Glutamatergic neuron (in vitro differentiated cells): ENCODE measurements at places on chromosomes 2 and 18. TPM values are rescaled to one million over a fixed set of nuclear protein-coding genes. Genes with fewer than 3 reads are reported as not detected.

The ARPC2 gene
- 207 TPM for total RNA-seq

The ALK gene
- 9.6 TPM for total RNA-seq

The OR6B2 gene
- total RNA-seq = not detected

The DCDC2C gene
- not detected for total RNA-seq

The RAPGEF4 gene
- total RNA-seq = 8.7 TPM

The HOXD4 gene
- not detected for total RNA-seq

DNA sequence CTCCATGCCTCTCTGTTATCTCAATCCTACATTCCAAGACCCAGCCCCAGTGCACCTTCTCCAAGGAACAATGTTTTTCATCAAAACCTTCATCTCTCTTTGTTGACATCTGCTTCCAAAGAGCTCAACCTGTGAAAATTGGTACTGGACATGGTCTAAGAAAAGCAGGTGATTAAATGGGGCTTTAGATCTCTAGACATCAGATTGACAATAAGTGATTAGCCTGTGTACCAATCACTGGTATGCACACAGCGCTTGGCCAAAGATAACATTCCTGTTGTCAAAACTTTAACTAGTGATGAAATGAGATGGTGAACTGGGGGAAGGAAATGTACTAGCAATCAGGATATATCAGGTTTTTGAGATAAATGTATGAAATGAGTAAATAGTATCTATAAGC, 183.3 kb downstream of the TDRD15 start:
- no peak overlapping the region for H3K4me3 ChIP-seq
- no peak for DNase-seq
- no peak overlapping the region for H3K27ac ChIP-seq
- no peaks in the 10 kb centered on the region for H3K27me3 ChIP-seq

GRCh38 chr2:238970553-238971081, 122.7 kb downstream of the TWIST2 start:
- H3K27ac ChIP-seq = no peak overlapping the region
- H3K36me3 ChIP-seq = peaks cover 8% of the 10 kb centered on the region
- no peak overlapping the region for H3K4me3 ChIP-seq
- H3K4me1 ChIP-seq = no peaks in the 10 kb centered on the region
- peak; percentile 73 for DNase-seq

- peaks cover 5% of the 10 kb centered on the region for H3K27me3 ChIP-seq
- no peak overlapping the region for H3K27ac ChIP-seq
- no peak for DNase-seq
- H3K4me1 ChIP-seq = peaks cover 2% of the 10 kb centered on the region
- H3K36me3 ChIP-seq = peaks cover 4% of the 10 kb centered on the region
Observed at GRCh38 chr2:46846536-46846935, 69.1 kb downstream of the MCFD2 start.

GRCh38 chr2:64127119-64127518, 17.1 kb downstream of the PELI1 start:
- no peak overlapping the region for H3K4me3 ChIP-seq
- DNase-seq = no peak
- no peaks in the 10 kb centered on the region for H3K4me1 ChIP-seq
- H3K36me3 ChIP-seq = no peaks in the 10 kb centered on the region

GRCh38 chr2:46169467-46169866, 127.7 kb upstream of the EPAS1 start:
- H3K4me1 ChIP-seq = no peaks in the 10 kb centered on the region
- peaks cover 7% of the 10 kb centered on the region for H3K36me3 ChIP-seq
- no peak overlapping the region for H3K4me3 ChIP-seq
- H3K27me3 ChIP-seq = peaks cover 4% of the 10 kb centered on the region
- no peak for DNase-seq
- H3K27ac ChIP-seq = no peak overlapping the region
